ENCODE measurements at places on chromosomes 3 and 15.

DNA sequence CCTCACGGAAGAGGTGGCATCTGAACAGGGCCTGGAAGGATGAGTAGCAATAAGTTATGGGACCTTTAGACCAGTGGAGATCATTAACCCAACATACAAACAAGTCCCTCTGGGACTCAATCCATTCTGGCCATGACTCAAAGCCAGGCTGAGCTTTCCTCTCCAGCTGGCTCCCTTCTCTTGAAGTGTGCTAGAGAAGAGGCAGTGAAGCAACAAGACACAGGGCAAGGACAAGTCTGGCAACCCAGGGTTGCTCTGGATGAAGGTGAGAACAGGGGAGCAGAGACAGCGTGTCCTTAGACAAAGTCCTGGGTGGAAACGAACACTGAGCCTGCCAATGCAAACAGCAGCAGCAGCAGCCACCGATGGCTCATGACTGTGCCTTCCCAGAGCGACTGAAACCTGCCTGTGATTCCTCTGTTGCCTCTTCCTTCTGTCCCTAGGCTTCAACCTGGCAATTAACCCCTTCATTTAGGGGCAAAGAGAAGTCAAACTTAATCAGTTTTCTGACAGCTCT lies 86.8 kb downstream of the BDH1 start:
- DNase-seq = no peak

DNA sequence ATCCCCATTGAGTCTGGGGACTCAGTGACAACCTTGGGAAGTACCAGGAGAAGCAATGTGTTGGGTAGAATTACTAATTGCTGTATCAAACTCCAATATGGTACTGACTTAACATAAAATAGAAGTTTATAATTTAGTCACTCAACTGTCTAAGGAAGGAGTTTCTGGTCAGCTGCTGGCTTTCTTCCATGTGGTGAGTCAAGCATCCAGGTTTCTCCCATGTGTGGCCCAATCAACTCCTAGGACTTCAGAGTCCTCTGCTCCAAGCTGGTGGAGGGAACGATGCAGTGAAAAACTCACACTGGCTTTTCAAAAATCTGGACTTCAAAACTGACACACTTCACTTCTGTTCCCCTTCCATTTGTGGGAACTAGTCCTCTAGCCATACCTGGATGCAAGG lies 25.2 kb downstream of the WNT5A start:
- no peak for DNase-seq

DNA sequence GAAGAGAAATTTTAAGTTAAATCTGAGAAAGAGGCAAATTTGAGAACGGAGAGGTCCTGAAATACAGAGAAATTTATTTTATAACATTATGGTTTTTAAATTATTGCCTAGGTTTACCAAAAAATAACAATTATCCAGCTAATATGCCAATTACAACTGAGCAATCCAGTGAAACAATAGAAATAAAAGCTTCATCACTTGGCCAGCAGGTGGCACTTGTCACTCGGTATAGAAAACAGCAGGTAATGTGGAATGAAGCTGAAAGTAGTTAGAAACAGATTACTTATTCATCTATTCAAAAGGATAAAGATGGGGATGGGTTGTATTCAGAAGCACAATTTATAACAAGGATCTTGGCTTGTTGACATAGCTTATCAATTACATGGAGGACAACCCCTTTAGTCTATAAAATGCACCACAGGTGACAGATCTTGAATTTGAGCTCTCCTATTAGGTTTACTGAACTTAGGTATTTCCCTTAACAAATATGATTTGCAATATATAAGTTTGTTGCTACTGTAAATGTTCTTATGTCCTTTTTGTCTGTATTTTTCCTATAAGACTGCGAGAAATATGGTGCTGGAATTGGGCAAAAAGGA lies 70.1 kb upstream of the GUCA1C start:
- DNase-seq = no peak

DNA sequence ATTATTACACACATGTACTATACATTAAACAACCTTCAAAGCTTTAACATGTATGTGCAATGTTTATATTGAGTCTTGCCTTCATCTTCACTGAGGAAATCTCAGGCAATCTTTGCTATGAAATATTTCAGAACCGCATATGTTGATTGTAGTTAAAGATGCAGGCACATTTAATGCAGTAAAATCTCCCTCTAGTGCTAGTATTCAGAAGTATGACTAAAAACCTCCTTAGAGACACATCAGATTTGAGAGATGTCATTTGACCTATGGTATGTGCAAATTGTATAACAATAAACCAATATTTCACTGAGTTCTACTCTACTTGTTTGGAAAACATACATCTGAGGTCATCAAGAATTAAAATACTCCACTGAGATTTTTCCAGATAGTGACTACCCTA lies 123.8 kb upstream of the C15orf61 start:
- no peak for DNase-seq

GRCh38 chr3:44339181-44340057 lies 853 bp downstream of the TCAIM start:
- no peak for DNase-seq

GRCh38 chr3:86562090-86562489 lies 428.9 kb downstream of the VGLL3 start:
- DNase-seq = no peak

- no peak for DNase-seq
Measured at GRCh38 chr15:94793641-94794040, 562.3 kb downstream of the MCTP2 start.

- no peak for DNase-seq
Measured at GRCh38 chr3:133563186-133563591, 10.3 kb upstream of the CDV3 start.

DNA sequence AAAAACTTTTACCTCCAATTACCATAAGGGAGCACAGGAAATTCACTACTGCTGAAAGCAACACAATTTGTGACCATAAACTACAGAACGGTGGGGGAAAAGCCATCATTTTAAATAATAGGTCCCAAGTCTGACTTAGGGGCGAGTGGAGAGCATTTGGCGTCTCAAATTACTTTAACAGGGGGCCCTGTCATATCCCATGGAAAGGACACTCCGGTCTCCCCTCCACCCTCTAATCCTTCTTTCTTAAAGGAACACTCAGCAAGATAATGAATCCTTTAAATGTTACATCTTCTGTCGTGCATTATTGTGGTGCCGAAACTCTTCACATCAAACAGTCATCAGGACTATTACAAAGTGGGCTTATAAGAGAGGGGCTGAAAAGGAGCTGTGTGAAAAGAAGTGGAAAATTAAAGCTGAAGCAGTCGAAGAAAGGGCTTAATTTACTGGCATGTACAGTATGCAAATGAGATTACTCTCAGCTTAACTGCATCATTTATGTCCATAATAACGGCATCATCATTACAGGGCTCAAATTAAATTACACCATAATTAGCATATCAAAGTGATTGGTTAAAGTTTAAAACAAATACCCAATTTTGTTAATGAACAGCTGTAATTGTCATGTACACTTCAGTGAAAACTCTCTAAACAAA lies 342.2 kb downstream of the FOXP1 start:
- DNase-seq = no peak

DNA sequence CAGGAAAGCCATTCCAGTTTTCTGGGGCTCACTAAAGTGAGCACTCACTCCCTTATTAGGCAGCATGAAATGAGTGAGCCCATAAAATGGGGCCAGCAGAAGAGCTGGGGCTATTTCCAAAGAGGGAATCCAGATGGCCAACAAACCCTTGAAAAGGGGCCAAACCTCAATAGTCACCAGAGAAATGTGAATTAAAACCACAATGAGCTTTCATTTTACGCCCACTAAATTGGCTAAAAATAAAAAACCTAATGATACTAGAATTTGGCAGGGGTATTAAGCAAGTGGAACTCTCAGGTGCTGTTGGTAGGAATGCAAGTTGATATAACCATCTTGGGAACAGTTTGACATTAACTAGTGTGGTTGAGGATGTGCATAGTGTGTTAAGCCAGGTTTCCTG lies 42.1 kb upstream of the RAF1 start:
- DNase-seq = no peak

DNA sequence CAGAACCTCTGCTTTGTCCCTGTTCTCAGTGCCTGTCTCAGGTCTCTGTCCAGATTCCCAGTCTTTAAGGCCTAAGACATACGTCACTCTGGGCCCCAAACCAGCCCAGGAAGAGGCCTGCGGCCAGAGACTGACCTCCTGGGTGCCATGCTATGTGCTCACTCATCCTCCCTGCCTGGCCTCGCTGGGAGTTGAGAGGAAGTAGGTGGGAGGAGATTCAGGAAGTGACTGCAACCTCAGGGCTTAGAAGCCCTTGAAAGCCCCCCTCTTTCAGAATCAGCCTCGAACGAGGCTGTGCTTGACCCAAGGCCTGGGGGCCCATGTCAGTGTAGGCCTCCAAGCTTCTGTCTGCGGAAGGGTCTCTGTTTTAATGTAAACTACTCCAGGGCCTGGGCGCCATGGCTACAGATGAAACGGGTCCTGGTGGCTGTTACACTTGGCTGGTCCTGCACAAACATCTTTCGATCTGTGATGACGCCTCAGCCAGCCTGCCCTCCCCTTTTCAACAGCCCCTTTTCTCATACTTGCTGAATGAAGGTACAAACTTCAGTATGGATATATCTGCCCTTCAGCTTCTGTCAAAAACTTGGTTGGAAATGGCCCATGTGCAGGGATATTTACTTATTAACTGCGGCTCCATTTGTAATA lies 11.7 kb downstream of the RASGRF1 start:
- DNase-seq = peak; percentile 22

DNA sequence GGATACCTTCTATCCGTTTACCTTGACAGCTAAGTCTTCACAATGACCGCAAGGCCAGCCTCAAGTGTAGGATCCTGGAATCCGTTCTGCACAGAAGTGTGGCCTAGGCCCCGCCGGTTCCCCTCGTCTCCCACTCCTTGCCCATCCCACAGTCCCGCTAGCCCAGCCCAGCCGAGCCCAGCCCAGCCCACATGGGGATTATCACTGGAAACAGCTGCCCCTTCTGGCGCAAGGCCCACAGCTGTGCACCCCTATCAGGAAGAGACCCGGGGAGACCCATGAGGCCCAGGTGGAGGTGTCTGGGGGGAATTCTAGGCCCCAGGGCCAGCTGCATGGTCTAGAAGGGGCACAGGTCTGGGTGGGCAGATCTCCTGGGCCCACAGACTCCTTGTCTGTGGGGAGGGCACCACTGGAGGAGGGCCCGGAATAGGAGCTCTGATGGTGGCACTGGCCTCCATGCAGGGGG lies 27.9 kb upstream of the KLF13 start:
- DNase-seq = no peak

Data from CMK (cell line).